ENCODE measurements at places on chromosomes 6 and 20.

DNA sequence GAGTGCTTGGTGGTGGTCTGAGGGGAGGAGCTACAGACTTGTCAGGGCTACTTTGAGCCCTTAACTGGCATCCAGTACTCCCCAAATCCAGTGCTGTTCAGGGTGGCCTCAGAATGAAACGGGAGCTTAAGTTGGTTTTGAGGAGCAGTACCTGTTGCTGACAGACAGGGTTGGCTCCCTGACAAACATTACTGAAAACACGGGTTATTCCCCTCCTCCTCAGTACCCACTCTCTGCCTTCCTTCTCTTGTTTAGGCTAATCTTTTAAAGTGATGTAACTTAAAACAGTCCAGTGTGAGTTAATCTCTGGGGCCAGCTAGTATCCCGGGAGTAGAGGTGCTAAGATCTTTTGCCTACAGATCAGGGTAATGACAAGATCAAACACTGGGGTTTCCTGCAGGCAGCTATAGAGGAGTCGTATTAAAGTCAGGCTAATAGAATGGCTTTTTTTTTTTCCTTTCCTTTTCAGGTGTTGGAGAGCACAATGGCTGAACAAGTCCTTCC is 3.7 kb downstream of the TNFAIP3 start:
- no peak for DNase-seq

DNA sequence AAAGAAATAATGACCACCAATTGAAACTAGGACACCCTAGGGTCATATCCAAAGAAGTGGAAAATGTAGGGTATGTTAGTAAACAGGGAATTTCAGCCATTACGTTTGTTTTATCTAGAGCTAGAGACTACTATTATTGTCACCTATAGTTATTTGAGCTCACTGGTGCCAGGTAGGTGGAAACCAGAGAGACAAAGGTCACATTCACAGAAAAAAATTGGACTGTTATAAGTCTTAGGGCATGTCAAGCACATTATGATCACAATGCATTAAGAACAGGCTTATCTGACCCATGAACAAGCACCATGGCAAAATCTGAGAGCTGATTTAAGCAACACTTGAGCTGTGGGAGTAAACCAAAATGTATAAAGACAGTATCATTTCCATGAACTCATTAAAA is 530.1 kb upstream of the CITED2 start:
- DNase-seq: no peak

DNA sequence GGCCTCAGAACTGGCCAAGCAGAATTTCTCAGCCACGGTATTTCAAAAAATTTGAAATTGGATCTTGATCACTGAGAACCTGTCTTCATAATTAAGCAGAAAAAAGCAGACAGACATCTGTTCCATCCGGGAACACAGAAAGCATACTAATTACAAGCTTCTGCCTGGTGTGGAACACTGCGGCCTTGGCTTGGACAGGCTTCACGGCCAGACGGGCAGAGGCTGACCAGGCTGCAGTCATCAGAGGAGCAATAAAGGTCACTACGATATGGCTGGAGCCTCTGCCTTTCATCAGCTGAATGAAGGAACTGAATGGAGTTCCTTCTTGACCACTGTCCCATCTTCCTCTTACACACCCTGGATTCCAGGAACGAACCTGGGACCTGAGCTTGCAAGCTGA is 3.9 kb upstream of the NRSN1 start:
- DNase-seq: no peak

DNA sequence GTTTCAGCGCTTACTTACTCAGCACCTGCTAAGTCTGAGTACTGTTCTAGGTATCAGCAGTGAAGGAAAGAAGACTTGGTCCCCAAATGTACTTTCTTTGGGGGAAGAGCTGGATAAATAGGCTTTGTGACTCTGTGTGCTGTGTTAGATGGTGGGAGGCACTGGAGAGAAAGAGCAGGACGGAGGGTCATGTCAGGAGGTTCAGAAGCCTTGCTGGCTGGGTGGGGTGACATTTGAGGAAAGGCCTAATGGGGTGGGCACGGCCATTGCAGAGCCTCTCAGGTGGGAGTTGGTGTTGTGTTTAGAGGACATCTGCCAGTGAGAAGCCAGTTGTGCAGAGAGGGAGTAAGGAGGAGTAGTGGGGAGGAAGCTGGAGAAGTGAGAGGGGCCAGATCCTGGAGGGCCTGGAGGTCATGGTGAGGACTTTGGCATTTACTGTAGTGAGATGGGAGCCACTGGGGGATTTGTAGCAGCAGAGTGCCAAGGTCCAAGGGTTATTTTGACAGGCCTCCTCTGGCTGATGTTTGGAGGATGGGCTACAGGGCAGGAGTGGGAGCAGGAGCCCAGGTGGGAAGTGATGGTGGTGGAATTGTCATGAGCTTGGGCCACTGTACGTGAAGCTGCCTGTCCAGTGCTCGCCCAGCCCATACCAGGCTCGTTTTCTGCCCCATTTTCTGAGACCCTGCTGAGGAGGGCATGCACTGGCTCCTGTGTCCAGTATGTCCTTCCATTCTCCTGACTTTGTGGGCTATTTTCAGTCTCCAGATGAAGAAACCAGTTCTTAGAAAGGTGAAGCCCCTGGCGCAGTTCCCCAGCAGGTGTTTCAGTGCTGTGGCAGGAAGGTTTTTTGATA is 886 bp downstream of the SDCBP2 start:
- DNase-seq: peak; percentile 35
